Activated T-cell treated with anti-CD3 and anti-CD28 coated beads, Interleukin-2, amount 50 U/mL, for 48 hours (primary cell): ENCODE measurements at places on chromosomes 16 and 17.

- DNase-seq = no peak
These were observed 36.3 kb downstream of the WWP2 start for GRCh38 chr16:69798466-69798865.

GRCh38 chr17:7355573-7355972 is 617 bp downstream of the TMEM95 start:
- no peak for DNase-seq

GRCh38 chr16:11913425-11914079 is 2.2 kb downstream of the GSPT1 start:
- DNase-seq = no peak

DNA sequence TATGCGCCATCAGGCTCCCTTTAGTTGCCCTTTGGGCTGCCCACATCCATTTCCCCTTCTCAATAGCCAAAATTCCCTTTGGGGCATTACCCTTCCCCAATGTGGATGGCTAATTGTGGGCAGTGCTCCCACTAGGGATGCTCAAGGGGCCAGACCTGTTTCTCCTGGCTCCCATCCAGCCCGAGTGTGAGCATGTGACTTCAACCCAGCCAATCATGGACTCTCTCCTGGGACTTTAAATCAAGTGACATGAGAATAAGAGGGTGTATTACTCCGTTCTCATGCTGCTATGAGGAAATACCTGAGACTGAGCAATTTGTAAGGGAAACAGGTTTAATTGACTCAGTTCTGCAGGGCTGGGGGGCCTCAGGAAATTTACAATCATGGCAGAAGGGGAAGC is 60.9 kb upstream of the WSB1 start:
- no peak for DNase-seq

- no peak for DNase-seq
These were observed 2.0 kb upstream of the GLIS2 start for GRCh38 chr16:4313563-4314531.

DNA sequence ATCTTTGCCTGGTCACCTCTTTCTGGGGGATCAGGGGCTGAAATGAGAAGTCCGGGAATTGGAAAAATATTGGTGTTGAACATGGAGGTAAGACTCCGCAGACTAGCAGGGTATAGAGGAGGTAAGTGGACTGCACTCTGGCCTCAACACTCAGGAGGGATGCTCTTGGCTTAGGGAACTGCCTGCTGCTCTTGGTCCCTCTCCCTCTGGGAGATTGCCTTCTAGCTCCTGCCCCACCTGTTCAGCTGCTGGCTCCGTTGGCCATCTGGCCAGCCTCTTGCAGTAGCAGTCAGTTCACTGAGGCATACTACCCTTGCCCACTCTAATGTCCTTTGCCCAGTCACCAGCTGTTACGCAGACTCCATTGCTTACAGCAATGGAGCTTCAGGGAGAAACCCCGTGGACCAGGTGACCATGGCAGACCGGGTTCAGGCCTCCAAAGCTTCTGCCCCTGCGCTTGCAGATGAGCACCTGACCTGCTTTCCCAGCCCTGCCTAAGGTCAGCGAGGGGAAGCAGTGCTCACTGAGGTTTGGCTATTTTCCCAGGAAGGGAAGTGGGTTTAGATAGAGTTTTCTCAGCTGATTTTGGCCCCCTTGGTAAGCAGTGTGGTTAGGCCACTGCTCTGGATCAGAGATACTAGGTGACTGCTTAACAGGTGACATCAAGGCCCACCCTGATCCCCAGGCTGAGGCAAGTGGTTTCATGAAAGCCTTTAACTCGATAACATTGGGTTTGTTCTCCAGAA is 11.9 kb downstream of the CDK5RAP3 start:
- no peak for DNase-seq

DNA sequence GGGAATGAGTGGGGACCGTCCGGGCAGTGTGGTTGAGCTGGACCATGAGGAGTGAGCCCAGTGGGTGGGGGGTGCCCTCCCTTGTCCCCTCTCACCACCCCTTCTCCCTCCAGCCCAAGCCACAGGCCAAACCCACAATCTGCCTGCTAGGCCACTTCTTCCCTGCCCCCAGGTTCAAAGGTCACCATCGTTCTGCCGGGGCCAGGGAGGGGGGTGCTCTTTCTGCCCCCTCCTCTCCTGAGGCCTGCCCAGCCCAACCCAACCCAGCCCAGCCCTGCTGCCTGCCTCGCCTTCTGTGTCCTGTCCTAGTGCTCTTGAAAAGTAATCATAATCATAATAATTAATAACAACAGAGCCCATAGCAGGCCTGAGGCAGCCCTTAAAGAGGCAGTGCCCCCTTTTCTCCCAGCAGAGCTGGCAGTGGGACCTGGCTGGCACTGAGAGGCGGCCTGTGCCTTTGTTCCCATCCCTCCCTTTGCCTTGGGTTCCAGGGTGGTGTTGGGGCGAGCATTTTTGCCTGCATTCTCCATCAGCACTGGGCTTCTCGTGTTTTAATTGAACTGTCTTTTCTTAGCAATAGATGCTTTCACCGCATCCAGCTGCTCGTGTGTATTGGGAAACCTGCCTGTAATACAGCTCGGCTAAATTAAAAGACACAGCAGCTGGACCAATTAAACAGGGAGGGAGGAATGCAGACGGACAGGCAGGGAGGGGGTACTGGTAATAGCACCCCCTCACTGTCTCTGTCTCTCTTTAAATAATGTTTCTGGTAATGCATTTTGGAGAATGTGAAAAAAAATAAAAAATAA is 46.8 kb downstream of the SREBF1 start:
- no peak for DNase-seq

DNA sequence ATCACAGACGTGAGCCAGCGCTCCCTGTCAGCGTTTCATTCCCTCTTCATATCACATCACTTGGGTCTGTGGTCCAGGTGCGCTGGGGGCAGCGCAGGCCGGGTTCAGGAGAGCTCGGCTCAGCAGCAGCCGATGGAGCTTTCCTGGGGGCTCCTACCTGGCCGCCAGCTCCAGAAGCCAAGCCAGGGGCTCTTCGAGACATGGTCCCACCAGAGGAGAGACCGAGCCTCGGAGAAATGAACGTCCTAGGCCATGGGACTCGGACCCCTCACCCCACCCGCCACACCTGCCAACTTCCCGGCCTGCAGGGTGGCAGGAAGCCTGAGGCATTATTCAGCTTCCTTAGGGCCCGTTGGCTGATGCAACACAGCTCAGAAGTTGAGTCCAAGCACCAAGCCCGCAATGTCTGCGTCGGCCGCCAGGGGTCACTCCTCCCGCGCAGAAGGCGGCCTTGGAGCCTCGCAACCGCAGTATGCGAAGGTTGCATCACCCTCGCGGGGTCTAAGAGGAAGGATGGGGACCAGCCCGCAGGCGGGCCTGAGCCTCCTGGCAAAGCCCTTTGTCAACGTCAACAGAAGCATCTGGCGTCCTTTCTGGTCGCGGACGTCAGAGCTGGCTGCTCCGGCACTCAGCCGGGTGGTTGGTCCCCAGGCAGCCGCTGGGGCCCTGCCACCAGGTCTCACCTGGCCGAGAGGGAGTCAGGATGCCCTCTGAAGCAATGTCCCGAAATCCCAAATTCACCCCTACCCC is 13.2 kb upstream of the KLHDC4 start:
- peak; percentile 99 for DNase-seq

DNA sequence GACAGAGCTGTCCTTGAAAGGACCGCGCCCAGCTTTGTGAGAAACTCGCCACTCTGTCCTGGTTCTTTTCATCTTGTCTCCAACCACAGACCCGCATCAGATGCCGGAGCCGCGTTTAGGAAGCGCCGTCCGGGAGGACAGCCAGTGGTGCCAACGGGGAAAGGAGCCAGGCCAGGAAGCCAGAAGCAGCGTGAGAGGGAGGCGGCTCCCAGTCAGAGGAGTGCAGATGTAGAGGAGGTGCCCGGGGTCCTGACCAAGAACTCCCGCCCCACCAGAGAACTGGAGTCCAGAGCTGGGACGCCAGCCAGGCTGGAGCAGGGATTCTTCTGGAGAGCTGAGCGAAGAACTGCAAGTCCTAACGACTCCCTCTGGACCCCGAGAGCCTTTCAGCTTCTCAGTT is 49.3 kb upstream of the TNRC6C start:
- DNase-seq = no peak

DNA sequence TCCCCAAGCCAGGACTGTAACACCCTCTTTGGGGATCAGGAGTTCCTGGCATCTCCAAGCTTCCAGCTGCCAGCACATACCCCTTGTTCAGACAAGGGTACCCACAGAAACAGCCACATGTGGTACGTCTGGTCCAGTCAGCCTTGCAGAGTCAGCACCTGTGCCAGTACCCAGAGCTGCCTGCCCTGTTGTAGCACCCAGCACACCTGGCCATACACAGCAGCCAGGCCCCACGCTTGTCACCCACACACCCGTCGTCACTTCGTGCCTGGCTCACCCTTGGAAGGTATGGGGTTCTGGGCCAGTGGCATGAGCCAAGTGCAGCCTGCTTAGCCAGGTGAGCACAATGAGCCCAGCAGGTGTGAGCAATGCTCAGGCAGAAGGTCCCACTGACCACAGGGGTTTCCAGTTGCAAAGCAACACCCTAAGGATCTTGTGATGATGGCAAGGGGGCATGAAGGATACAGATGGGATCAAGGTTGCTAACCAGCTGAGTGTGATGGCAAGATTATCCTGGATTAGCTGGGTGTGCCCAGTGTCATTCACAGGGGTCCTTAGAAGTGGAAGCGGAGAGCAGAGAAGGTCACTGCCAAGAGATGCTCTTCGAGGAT is 202.3 kb downstream of the CPPED1 start:
- DNase-seq = no peak

DNA sequence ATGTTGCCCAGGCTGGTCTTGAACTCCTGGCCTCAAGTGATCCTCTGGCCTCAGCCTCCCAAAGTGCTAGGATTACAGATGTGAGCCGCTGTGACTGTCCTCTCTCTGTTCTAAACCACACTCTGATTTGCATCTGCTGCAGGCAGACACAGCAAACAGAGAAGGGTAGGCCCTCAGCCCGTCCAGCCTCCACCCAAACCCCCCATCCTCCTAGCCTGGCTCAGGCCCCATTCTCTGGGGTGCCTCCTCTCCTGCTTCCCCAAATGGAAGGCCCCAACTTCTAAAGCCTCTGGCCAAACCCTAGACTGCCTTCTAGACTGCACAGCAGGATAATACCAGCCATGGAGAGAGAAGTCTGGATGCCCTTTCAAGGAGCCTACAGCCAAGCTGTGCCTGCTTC is 4.1 kb upstream of the GFAP start:
- no peak for DNase-seq

GRCh38 chr17:21815352-21816063 is 123.2 kb downstream of the KCNJ18 start:
- no peak for DNase-seq

DNA sequence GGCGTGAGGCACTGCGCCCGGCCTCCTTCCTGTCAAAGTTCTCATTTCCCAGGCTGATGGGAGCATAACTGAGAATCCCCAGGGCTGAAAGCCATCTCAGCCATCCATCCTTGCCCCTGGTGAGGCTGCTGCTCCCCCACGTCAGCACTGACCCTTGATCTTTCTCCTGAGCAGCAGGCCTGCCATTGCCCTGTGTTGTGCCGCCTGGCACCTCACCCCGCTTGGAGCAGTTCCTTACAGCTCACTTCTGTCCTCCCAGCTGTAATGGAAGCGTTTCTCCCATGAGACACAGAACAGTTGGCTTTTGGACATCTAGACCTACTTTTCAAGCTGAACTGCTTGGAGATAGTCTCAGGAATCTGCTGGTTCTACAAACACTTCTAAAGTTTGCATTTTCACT is 51.5 kb downstream of the OR1D5 start:
- no peak for DNase-seq

DNA sequence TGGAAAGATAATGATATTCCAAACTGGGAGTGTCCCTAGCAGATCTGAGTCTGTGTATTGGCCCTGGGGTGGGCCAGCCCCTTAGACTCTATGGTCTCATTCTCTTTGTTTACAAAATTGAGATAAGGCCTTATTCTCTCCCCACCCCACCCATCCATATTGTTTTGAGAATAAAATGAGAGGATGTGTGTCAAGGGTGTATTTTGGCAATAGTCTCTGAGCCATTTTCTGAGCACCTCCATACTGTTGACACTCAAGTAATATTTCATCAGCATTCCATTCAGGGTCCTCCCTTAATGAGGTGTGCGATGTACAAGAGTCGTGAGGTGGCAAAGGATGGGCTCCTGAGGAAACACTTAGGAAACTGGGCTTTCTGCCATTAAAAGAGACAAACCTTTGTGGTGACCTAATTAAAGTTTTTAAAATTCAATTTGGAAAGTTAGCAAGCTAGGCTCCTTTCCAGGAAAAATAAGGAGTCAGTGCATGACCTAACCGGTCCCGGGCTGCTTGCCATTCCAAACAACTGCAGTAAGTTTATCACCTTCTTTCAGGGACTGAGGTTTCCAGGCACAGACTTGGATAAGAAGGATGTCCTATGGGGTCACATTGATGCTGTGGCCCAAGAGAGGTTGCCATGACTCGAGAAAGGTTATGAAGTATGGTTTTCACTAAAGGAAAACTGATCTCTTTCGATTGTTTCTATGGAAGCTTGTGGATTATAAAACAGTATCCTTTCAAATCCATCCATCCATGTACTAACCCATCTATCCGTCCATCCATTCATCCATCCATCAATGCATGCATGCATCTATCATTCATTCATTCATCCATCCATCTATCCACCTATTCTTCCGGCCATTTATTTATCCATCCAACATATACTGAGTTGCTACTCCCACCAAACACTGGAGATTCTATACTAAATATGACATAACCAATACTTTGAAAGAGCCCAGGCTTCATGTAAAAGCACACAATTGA is 443.3 kb downstream of the UTP18 start:
- no peak for DNase-seq

DNA sequence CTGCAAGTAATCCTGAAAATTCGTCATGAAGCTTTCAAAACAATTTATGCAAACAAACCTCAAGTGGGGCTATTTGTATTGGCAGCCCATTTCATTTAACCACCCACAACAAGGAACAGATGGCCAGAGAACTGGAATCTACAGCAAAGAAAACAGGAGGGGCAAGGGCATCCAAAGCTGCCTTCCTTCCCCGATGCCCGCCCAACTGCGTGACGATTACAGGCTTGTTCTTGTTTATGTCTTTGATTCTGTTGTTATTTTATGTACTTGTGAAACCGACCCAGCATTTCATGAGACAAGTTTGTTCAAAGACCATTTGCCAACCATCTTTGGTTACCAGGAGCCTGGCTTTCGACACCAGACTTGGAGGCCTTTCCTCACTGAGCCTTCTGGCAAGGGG is 59.1 kb upstream of the IRX6 start:
- no peak for DNase-seq

DNA sequence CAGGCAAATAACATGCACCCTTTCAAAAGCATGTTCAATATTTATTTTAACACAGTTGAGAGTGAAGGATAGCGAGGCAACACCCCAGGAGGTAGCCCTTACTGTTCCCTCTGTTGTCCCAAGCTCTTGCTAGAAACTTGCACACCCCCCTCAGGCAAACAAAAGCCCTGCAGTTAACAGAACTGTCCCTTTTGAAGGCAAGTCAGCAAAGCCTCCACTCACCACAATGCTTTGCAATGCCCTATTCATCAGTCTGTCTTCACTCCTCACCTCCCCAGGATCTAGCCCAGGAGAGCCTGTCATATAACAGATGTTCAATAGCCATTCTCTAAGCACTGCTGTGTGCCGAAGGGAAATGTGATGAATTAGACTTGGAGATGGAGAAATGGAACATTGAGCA is 3.5 kb upstream of the CNEP1R1 start:
- DNase-seq = no peak

GRCh38 chr16:25855818-25856217 is 164.1 kb downstream of the HS3ST4 start:
- no peak for DNase-seq
